Effector memory CD4-positive, alpha-beta T cell (primary cell): ENCODE measurements at places on chromosomes 3 and 15.

- DNase-seq = no peak
These were observed 456.7 kb upstream of the THBS1 start for GRCh38 chr15:39124155-39124552.

DNA sequence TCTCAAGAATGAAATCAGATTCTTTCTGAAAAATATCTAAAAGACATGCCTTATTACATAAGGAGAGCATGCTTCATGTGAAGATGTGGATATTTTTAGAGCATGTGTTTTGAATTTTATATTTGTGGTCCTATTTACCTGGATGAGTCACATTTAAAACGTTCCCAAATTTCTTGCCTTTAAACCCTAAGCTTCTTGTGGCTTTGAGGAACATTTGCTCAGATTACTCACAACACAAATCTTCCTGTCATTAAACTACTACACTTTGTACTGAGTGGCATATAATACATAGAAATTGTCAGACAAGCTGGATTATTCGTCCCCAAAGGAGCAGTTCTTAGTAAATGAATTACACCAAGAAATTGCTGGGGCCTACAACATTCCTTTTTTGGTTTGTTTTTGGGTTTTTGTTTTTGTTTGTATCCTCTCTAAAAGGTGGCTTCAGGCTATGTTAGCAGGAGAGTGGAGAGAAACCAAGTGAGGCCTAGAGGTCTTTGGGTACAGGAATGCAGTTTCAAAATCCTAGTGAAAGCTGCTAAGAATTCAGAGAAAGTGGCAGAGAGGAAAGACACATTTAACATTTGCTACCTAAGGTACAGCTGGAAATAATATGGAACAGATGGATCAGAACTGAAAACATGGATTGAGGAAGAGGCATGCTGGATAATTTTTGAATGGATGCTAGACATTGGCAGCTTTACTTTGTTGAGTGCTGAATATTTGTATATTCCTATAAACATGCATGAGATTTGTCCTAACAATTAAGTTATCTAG lies 128.1 kb downstream of the RPL22L1 start:
- DNase-seq = no peak

GRCh38 chr3:94115482-94115881 lies 52.6 kb downstream of the NSUN3 start:
- no peak for DNase-seq

DNA sequence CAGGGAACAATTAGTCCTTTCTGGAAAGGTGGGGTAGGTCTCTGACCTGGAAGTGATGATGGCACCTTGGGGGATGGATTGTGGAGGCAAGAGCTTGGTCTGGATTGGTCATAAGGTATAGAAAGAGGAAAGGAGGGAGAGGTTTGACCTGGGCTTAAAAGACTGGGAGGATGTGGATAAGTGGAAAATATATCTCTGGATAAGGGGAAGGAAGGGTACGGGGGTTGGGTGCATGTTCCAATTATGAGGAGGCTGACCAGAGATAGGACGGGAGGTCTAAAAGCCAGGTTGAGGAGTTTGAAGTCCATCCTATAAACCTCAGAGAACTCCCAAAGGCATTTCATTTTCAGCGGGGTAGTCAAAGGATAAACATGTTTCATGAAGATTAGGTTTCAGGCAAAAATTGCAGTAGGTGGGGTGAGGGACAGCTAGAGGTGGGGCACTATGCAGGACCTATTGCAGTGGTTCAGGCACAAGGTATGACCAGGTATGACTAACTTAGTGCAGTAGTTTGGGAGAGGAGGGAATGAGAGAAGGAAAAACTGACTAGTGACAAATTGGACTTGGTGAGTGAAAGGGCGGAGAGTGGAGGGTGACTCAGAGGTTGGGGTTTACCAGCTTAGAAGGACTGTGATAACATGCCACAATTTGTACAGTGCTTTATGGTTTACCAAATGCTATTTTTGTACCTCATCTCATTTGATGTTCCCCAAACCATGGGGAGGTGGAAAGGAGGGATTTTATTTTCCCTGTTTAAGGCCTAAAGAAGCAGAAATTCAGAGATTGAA lies 10.7 kb downstream of the PDE8A start:
- DNase-seq = no peak
